ENCODE measurements at places on chromosomes 1 and 21.
A peak's percentile ranks its signal among the peaks of the same experiment; 100 is the strongest.

GRCh38 chr1:180166436-180166800 lies 11.7 kb downstream of the QSOX1 start:
- no peak for DNase-seq

DNA sequence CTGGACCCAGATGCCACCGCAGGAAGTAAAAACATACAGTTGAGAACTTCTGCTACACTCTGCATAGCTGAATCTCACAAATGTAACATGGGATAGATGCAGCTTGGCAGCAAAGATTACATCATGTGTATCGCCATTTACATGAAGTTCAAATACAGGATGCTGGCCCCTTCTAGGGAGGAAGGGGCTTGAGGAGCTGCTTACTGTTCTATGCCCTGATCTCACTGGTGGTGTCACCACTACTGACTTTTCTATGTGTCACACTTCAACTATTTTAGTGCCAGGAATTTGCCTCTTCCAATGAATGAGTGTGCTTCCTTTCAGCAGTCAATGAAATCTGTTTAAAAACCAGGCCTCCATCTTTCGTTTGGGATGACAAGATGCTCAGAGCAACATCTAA lies 31.1 kb downstream of the MRAP start:
- DNase-seq = no peak

- no peak for DNase-seq
Observed at GRCh38 chr1:205775015-205775716, at the start of gene RAB29. Gene RAB29 (minus strand): TSS chr1:205775482. CDS start chr1:205774956, 526 bp downstream.

GRCh38 chr1:59004755-59005154 lies 220.9 kb upstream of the JUN start:
- DNase-seq = no peak

DNA sequence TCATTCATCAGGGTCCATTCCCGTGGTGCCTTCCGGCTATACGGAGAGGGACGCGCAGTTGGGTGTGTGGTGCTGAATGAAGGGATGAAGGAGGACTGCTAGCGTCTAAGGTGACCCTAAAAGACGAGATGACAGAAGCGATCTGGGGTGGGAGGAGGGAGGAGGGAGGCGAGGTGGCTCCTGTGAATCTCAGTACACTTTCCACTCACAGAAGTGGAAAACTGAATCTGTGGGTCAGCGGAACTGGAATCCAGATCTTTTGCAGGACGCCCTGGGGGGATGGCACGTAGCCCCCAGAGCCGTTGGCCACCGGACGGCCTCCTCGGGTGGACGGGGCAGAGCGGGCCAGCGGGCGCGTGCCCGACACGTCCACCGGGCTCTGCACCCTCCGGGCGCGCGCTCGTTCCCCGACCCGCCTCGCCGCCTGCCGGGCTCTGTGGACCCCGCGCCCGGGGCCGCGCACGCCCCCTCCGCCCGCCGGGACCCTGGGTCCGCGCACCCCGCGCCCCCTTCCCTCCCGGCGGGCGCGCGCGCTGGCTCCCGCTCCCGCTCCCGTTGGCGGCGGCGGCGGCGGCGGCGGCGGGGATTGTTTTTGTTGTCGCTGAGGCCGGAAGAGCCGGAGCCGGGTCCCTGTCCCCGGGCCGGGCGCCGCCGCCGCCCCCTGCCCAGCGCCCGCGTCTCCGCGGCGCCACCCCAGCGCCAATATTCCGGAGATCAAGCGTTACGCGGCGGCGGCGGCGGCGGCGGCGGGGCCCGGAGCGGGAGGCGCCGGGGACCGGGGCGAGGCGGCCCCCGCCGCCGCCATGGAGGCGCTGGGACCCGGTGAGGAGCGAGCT lies at the start of gene AGO4:
TSS of gene AGO4 (plus strand) at position 403 of the 836 bp plus-strand sequence. CDS start at position 804, 401 bp downstream.
- DNase-seq = no peak

GRCh38 chr1:226973898-226974543 lies 33.9 kb downstream of the COQ8A start:
- peak; percentile 14 for DNase-seq

DNA sequence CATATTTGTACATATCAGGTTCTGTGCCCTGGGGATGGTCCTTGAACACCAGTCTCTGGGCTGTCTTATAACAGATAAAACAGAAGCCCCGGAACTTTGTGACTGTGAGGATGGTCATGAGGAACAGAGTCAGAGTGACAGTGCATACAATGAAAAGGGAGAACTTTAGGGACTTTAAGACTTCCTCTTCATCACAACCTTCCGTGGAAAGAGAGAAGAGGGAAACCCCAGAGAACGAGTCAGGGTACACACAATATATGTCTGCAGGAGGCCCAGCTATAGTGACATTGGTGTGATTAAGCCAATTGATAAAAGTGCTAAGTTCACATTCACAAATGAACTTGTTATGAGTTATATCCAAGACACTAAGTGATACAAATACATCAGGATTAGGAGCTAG lies 32.1 kb downstream of the TLR5 start:
- no peak for DNase-seq
